ENCODE measurements at places on chromosomes 2 and 18.

- no peaks in the 10 kb centered on the region for H3K36me3 ChIP-seq
- DNase-seq, result no peak
- no peak overlapping the region for H3K4me3 ChIP-seq
- H3K27me3 ChIP-seq, result no peaks in the 10 kb centered on the region
- H3K4me1 ChIP-seq, result peaks cover 13% of the 10 kb centered on the region
Observed at GRCh38 chr2:161063946-161064306, 96.3 kb upstream of the TANK start.

- H3K36me3 ChIP-seq, result no peaks in the 10 kb centered on the region
- H3K27me3 ChIP-seq, result no peaks in the 10 kb centered on the region
- H3K4me1 ChIP-seq, result no peaks in the 10 kb centered on the region
- H3K27ac ChIP-seq, result no peak overlapping the region
Observed at GRCh38 chr2:230162981-230163380, 56.8 kb downstream of the SP110 start.

- H3K36me3 ChIP-seq, result no peaks in the 10 kb centered on the region
- H3K27me3 ChIP-seq, result no peaks in the 10 kb centered on the region
- peak overlapping the region; percentile 72 for H3K27ac ChIP-seq
- no peak overlapping the region for H3K4me3 ChIP-seq
Observed at GRCh38 chr2:203685081-203685621, 21.3 kb upstream of the CD28 start.

DNA sequence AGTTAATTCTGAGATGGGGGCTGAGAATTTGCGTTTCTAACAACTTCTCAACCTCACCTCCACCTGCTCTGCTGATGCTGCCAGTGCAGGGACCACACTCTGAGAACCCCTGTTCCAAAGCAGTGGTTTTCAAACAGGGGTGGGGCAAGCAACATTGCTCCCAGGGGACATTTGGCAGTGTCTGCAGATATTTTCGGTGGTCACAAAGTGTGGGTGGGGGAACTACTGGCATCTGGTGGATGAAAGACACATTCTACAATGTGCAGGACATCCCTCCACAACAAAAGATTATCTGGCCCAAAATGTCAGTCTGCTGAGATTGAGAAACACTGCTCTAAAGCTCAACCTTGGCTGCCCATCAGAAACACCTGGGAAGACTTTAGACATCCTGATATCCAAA lies 188.7 kb upstream of the SATB2 start:
- H3K27me3 ChIP-seq, result no peaks in the 10 kb centered on the region
- H3K36me3 ChIP-seq, result no peaks in the 10 kb centered on the region
- DNase-seq, result no peak
- no peaks in the 10 kb centered on the region for H3K4me1 ChIP-seq
- no peak overlapping the region for H3K27ac ChIP-seq

- DNase-seq, result no peak
- no peak overlapping the region for H3K27ac ChIP-seq
- H3K4me1 ChIP-seq, result no peaks in the 10 kb centered on the region
- H3K36me3 ChIP-seq, result no peaks in the 10 kb centered on the region
Observed at GRCh38 chr2:124254621-124255020, 229.5 kb downstream of the CNTNAP5 start.

DNA sequence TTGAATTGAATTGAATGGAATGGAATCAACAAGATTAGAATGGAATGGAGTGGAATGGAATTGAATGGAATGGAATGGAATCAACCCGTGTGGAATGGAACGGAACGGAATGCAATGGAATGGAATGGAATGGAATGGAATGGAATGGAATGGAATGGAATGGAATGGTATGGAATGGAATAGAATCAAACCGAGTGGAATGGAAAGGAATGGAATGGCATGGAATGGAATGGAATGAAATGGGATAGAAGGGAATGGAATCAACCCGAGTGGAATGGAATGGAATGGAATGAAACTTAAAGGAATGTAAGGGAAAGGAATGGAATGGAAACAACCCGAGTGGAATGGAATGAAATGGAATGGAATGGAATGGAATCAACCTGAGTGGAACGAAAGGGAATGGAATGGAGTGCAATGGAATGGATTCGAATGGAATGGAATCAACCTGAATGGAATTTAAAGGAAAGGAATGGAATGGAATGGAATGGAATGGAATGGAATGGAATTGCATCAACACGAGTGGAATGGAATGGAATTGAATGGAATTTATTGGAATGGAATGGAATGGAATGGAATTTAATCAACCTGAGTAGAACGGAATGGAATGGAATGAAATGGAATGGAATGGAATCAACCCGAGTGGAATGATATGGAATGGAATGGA lies 1146.6 kb downstream of the RPIA start:
- no peaks in the 10 kb centered on the region for H3K4me1 ChIP-seq
- H3K27ac ChIP-seq, result no peak overlapping the region
- no peak overlapping the region for H3K4me3 ChIP-seq
- peak; percentile 55 for DNase-seq
- H3K27me3 ChIP-seq, result no peaks in the 10 kb centered on the region
- no peaks in the 10 kb centered on the region for H3K36me3 ChIP-seq

DNA sequence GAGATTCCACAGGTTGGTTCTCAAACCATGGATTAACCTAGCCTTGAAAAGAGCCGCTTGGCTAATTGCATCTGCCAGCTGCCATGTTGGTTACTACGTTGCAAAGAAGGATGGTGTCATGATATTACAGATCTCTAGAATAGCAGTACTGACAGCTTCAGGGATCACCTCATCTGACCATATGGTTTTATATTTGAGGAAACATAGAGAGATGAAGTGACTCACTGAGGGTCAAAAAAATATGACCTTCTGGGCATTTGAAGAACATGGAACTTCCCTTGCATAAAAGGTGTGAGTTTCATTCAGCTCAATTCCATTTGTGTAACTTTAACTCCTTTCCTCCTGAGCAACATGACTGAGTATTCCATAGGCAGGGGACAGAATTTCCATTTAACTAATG lies 242.3 kb downstream of the SETBP1 start:
- no peaks in the 10 kb centered on the region for H3K27me3 ChIP-seq
- no peak overlapping the region for H3K4me3 ChIP-seq
- no peaks in the 10 kb centered on the region for H3K36me3 ChIP-seq
- H3K27ac ChIP-seq, result no peak overlapping the region
- no peaks in the 10 kb centered on the region for H3K4me1 ChIP-seq
- no peak for DNase-seq

DNA sequence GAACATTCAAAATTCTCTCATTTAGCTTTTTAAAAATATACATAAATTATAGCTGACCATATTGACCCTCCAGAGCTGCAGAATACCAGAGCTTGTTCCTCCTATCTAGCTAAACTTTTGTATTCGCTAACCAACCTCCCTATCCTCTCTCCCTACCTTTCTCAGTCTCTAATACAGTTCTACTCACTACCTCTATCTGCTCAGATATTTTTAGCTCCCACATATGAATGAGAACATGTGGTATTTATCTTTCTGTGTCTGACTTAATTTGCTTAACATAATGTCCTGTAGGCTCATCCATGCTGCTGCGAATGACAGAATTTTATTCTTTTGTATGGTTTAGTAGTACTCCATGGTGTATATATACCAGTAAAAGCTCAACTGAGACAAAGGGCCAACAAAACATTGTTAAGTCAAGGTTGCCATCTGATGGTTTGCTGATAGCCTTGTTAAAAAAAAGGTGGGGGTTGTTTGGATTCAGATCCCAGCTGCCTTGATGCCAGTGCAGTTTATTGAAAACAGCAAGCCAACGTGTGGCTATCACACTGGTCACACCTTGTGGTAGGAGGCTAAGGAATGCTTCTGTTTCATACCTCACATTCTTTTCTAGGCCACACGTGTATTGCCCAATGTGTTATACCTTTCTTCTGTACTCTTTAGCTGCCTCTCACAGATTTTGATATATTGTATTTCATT lies 101.5 kb downstream of the VWA3B start:
- no peaks in the 10 kb centered on the region for H3K36me3 ChIP-seq
- peak; percentile 64 for DNase-seq
- no peak overlapping the region for H3K27ac ChIP-seq
- peaks cover 6% of the 10 kb centered on the region for H3K4me1 ChIP-seq
- H3K27me3 ChIP-seq, result no peaks in the 10 kb centered on the region
- no peak overlapping the region for H3K4me3 ChIP-seq

DNA sequence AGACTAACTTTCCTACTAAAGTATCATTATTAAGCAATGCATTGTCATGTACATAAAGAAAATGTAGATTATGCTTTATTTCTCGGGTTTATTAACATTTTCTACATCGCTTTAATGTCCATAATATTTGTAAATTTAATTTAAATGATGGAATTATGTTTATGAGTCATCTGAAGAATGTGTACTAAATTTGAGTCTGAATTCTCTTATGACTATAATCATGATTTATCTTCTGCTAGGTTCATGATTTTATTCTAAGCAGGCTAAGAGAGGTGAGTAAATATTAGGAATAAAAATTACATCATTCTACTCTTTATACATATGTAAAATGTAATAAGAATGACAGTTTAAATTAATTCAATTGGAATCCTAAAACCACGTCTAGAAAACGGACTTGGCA lies 206.3 kb upstream of the NOL4 start:
- H3K4me3 ChIP-seq, result no peak overlapping the region
- no peak for DNase-seq
- no peaks in the 10 kb centered on the region for H3K36me3 ChIP-seq
- no peaks in the 10 kb centered on the region for H3K27me3 ChIP-seq
- H3K27ac ChIP-seq, result no peak overlapping the region

- H3K27ac ChIP-seq, result no peak overlapping the region
- no peak overlapping the region for H3K4me3 ChIP-seq
- no peaks in the 10 kb centered on the region for H3K4me1 ChIP-seq
- DNase-seq, result no peak
Observed at GRCh38 chr2:137291836-137292570, 526.7 kb downstream of the THSD7B start.

GRCh38 chr2:133942398-133942797 lies 311.5 kb upstream of the MGAT5 start:
- peaks cover 6% of the 10 kb centered on the region for H3K27me3 ChIP-seq
- DNase-seq, result no peak
- H3K36me3 ChIP-seq, result no peaks in the 10 kb centered on the region
- H3K27ac ChIP-seq, result no peak overlapping the region

DNA sequence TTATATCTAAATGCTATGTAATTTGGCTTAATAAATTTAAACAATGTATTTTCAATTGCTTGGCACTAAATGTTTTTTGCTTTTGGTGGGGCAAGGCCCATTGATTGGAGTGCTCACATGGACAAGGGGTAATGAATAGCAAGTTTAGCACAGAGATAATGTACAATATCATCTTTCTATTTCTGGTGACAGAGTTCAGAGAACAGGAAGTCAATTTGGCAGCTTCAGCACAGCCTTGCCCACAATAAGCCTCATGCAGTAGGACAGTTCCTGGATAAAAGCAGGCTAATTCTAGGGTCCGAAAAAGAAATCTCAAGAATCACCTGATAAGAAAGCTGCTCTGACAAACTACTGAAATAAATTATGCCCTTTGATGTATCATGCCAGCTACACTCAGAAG lies 443.9 kb upstream of the FSHR start:
- no peak overlapping the region for H3K4me3 ChIP-seq
- H3K4me1 ChIP-seq, result no peaks in the 10 kb centered on the region
- H3K27me3 ChIP-seq, result no peaks in the 10 kb centered on the region
- H3K36me3 ChIP-seq, result no peaks in the 10 kb centered on the region
- no peak overlapping the region for H3K27ac ChIP-seq

DNA sequence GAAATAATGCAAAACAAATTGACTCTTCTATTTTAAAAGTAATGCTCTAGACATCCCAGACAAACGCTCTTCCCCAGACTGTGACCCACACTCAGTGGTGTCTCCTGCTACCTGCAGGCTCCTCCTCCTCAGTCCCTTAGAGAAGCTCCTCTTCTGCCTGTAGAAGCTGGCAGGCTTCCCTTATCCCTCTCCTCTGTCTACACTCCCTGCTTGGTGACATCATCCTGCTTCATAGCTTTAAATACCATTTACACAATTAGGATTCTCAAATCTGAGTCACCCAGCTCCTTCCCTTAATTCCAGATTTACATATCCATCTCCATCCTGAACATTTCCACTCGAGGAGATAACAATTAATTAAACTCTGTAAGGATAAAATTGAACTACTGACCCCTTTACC lies 167.9 kb downstream of the FBXO15 start:
- no peaks in the 10 kb centered on the region for H3K36me3 ChIP-seq
- H3K4me1 ChIP-seq, result no peaks in the 10 kb centered on the region
- H3K27ac ChIP-seq, result no peak overlapping the region

- no peak overlapping the region for H3K4me3 ChIP-seq
- no peak overlapping the region for H3K27ac ChIP-seq
- H3K27me3 ChIP-seq, result no peaks in the 10 kb centered on the region
Observed at GRCh38 chr2:15745907-15746702, 154.4 kb downstream of the DDX1 start.

DNA sequence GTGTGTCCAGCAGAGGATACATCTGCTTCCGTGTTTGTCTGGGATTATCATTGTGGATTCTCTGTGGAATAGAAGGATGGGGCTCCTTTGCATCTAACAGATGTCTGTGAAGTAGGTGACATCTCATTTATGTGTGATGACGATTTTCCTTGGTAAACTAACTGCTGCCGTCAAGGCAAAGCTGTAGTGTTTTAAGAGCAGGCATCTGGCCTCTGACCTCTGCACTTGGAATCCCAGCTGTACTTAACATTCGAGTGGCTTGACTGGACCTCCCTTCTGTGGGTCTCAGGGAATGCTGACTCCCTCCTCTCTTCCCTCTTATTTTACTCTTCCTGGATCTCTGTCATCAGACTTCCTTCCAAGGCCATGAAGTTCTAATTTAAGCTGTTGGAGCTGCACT lies 56.4 kb downstream of the DCDC2C start:
- H3K36me3 ChIP-seq, result no peaks in the 10 kb centered on the region
- no peak overlapping the region for H3K27ac ChIP-seq
- H3K4me3 ChIP-seq, result no peak overlapping the region

- no peaks in the 10 kb centered on the region for H3K4me1 ChIP-seq
- no peaks in the 10 kb centered on the region for H3K36me3 ChIP-seq
- no peak overlapping the region for H3K4me3 ChIP-seq
- H3K27me3 ChIP-seq, result no peaks in the 10 kb centered on the region
- DNase-seq, result no peak
Observed at GRCh38 chr2:96344011-96344410, 8.4 kb downstream of the NCAPH start.

DNA sequence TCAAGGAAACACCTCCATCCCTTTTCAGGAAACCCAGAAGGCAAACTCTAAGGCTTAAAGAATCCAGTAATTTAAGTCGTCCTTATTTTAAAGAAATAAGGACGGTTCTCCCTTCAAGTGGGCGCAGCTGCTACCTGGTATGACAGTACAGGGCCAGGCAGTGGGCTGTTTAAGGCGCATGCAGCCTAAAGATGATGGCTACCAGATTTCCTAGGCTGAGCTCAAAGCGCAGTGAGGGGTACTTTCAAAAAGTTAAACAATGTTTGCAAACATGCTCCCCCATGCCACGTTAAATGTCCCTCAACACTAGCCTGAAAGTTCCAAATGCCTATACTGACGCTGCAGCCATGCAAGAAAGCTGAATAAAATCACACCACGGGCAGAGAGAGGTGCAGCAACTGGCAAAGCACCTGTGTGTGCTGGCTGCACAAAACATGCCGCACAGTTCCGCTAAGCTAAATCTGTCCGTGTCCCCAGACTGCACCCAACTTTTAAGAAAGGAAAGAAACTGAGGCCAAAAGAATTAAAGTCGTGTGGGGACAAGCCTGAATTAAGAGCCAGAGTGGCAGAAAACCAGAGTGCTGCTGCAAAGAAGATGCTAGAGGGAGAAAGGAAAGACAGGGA lies 583 bp downstream of the HIBCH start:
- no peaks in the 10 kb centered on the region for H3K36me3 ChIP-seq
- H3K4me3 ChIP-seq, result peak overlapping the region; percentile 71
- peaks cover 13% of the 10 kb centered on the region for H3K4me1 ChIP-seq
- H3K27ac ChIP-seq, result peak overlapping the region; percentile 70
- no peak for DNase-seq
- H3K27me3 ChIP-seq, result no peaks in the 10 kb centered on the region

GRCh38 chr2:33068261-33068660 lies 121.5 kb downstream of the LTBP1 start:
- no peaks in the 10 kb centered on the region for H3K36me3 ChIP-seq
- H3K4me3 ChIP-seq, result no peak overlapping the region
- peaks cover 47% of the 10 kb centered on the region for H3K4me1 ChIP-seq
